T-helper 9 cell (primary cell): ENCODE measurements at places on chromosomes 12 and 14.

DNA sequence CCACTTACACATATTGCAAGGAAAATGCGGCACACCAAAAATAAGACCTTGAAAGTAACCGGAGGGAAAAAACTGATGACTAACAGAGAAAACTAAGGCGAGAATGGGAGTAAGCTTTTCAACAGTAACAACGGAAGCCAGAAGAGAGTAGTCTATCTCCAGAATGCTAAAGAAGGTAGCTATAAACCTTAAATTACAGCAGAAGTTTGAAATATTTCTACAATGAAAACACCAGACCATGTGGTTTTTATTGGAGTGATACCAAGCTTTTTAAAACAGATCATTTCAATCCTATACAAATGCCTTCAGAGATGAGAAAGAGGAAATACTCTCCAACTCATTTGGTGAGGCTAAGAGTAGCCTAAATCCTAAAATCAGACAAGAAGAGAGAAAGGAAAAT lies 209.5 kb downstream of the ANO6 start:
- no peak for DNase-seq

DNA sequence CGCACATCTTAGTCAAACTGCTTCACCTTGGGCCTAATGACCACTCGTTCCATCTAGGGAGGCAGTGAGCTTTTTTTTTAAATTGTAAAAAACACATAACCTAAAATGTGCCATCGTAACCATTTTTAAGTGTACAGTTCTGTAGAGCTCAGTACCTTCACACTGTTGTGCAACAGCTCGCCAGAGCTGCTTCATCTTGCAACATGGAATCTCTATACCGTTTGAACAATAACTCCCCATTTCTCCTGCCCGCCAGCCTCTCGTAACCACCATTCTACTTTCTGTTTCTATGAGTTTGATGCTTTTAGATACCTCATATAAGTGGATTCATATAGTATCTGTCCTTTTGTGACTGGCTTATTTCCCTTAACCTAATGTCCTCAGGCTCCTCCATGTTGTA lies 196.2 kb downstream of the CHST11 start:
- no peak for DNase-seq

GRCh38 chr12:108611884-108612415 lies 14.1 kb upstream of the TMEM119 start:
- DNase-seq: peak; percentile 50

- no peak for DNase-seq
These were observed 3.2 kb downstream of the PPP1R1A start for GRCh38 chr12:54585243-54585642.

DNA sequence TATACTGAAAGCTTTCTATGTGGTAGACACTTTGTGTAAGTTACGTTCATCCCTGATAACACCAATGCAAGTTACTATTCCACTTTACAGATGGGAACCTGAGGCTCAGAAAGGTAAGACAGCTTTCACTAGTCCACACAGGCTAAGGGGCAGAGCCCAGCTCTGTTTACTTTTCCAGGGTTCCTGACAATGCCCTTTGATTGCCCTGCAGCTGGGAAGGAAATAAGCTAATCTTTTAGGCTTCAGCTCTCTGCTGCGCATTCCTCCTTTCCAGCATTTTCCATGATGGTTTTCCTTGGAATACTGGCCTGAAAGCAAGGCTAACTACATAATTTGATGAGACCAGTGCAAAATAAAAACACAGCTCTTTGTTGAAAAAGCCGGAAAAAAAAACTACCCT lies 185.7 kb upstream of the BTG1 start:
- DNase-seq: no peak

- DNase-seq: no peak
These were observed 27.9 kb upstream of the PTPRR start for GRCh38 chr12:70948236-70948975.

GRCh38 chr12:89185181-89185580 lies 167.1 kb downstream of the DUSP6 start:
- DNase-seq: no peak

DNA sequence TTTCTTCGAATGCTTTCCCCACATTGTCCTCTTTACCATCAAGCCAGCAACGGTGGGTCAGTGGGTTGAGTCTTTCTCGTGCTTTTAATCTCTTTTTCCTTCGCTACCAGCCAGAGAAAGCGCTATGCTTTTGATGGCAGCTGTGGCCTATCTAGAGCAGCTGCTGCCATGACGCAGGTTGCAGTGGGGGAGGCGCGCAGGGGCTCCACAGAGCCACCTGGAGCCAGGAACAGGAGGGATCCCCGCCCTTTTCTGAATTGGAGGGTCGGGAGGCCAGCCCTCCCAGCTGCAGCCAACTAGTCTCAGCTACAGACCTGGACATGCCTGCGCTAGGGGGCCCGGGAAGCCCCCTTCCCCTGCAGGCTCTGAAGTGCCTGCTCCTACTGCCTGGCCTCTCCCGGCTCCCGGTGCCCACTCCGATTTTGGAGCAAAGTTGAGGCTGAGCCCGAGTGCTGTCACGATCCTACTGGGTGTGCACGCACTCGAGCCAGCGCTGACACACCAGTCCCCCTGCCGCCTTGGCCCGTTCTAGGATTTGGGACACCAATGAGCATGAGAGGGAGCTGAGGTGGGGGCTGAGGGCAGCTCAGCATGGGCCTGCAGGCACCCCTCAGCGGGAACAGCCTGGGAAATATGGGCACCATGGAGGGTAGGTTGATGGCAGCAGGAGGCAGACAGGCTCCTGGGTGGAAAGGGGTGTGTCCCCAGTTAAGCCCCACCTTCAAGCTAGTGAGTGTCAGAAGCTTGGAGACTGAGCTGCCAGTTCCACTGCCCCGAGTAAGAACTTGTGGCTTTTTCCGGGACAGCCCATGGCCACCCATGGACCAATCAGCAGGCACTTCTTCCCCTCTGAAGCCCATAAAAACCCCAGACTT lies 784.2 kb downstream of the SLC6A15 start:
- DNase-seq: no peak

- no peak for DNase-seq
These were observed 27.0 kb upstream of the CPM start for GRCh38 chr12:68959891-68960464.

GRCh38 chr12:90858252-90858651 lies 96.7 kb downstream of the CCER1 start:
- no peak for DNase-seq

- DNase-seq: no peak
These were observed 8.1 kb downstream of the ITGA7 start for GRCh38 chr12:55699471-55700055.

- no peak for DNase-seq
These were observed 190.4 kb upstream of the BCL2L14 start for GRCh38 chr12:11880381-11880780.
